ENCODE measurements at places on chromosomes 2 and 18. TPM values are rescaled to one million over a fixed set of nuclear protein-coding genes. Genes with fewer than 3 reads are reported as not detected.
A peak's percentile ranks its signal among the peaks of the same experiment; 100 is the strongest.

Gene GALNT14
- 26.1 TPM for total RNA-seq

Gene RNF149
- 66.0 TPM for total RNA-seq

Gene GAREM2
- 0.35 TPM for total RNA-seq

Gene APCDD1
- total RNA-seq = 18.2 TPM

Gene DYNAP
- not detected for total RNA-seq

Gene DARS1
- 75.9 TPM for total RNA-seq

GRCh38 chr2:105255979-105256378 lies 14.4 kb downstream of the GPR45 start:
- H3K27me3 ChIP-seq = no peaks in the 10 kb centered on the region
- DNase-seq = no peak
- H3K4me1 ChIP-seq = no peaks in the 10 kb centered on the region
- no peak overlapping the region for H3K27ac ChIP-seq
- no peaks in the 10 kb centered on the region for H3K36me3 ChIP-seq

DNA sequence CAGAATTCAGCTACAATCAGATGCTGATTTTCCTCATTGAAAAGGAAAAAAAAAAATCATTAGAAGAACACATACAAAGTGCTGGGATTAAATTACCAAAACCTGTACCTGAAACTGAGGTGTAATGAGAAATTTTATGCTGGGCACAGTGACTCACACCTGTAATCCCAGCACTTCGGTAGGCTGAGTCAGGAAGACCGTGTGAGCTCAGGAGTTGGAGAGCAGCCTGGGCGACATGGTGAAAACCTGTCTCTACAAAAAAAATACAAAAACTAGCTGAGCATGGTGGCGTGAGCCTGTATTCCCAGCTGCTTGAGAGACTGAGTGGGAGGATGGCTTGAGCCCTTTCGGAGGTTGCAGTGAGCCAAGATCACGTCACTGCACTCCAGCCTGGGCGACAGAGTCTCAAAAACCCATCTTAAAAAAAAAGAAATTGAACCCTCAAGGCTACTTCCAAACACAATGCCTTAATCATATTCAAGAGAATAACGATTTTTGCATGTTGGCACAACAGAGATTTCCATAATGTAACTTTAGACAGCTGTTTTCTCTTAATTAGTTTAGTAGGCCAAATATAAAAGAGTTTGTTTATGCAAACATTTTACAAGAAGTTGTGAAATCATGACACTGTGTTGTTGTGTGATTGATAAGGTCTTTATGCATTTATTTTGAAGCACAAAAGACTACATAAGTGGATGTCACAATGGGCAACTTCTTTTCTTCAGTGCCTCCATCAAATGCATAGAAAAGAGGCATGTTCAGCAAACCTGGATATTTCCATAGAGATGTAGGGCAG lies 63.9 kb downstream of the FAM161A start:
- H3K4me3 ChIP-seq = no peak overlapping the region
- H3K4me1 ChIP-seq = no peaks in the 10 kb centered on the region
- DNase-seq = no peak

DNA sequence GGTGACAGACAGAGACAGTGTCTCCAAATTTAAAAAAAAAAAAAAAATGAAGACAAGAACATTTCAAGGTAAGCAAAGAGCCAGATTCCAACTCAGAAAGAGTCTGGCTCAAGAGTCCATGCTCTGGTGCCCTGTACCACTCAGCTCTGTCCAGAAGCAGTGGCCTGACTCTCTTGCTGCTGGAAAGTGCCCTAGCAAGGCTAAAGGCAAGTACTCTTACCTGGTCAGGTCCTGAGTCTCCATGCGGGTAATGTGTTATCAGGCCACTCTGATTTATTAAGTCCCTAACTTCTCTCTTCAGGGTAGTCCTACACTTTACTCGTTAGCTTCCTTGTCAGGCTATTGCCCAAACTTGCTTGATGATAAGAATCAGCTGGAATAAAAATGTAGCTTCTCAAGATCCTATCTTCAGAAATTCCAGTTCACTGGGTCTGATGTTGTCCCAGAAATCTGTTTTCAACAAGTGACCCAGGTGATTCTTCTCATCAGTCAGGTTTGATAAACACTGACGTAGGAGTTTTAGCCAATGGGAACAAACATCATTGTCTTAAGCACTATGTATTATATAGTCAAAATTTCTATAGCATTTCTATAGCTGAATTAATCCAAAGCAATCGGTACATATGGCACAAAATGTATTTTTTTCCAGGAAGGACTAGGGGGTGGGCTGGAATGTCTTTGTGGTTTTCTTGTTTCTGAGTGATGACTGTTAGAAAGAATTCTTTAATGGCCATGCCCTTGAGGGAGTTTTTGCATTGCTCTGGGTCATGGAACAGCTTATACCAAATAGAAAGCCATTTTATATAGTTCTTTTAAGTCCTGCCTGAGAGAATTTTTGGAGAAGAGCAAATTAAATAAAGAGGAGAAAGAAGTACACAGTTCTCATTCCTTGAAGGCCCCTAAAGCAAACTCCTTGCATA lies 139.9 kb upstream of the DNMT3A start:
- DNase-seq = no peak
- no peaks in the 10 kb centered on the region for H3K27me3 ChIP-seq
- no peak overlapping the region for H3K27ac ChIP-seq
- H3K4me1 ChIP-seq = peaks cover 12% of the 10 kb centered on the region
- no peaks in the 10 kb centered on the region for H3K36me3 ChIP-seq
- H3K4me3 ChIP-seq = no peak overlapping the region

GRCh38 chr2:102159295-102159694 lies 16.7 kb downstream of the IL1R1 start:
- no peaks in the 10 kb centered on the region for H3K4me1 ChIP-seq
- no peaks in the 10 kb centered on the region for H3K36me3 ChIP-seq
- no peaks in the 10 kb centered on the region for H3K27me3 ChIP-seq
- no peak overlapping the region for H3K4me3 ChIP-seq

DNA sequence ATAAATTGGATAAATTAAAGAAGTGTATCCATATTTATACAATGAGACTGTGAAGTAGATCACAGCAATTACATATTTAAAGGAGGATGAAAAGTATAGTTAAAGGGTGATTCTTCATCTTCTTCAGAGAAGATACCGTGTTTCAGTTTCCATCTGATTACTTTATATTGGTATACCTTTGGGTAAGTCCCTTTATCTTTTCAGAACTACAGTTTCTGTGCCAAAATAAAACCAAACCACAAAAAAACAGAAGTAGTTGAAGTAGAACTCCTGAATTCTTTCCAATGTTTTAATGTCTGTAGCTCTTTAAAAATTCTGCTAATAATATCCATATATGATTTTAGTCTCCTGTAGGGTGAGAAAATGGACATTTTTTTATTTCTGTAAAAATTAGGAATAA lies 231.2 kb upstream of the LINC00305 start:
- no peak overlapping the region for H3K4me3 ChIP-seq
- no peaks in the 10 kb centered on the region for H3K36me3 ChIP-seq
- H3K4me1 ChIP-seq = no peaks in the 10 kb centered on the region

GRCh38 chr2:64613276-64613675 lies 40.4 kb downstream of the SERTAD2 start:
- no peak overlapping the region for H3K27ac ChIP-seq
- no peaks in the 10 kb centered on the region for H3K4me1 ChIP-seq
- H3K4me3 ChIP-seq = no peak overlapping the region

DNA sequence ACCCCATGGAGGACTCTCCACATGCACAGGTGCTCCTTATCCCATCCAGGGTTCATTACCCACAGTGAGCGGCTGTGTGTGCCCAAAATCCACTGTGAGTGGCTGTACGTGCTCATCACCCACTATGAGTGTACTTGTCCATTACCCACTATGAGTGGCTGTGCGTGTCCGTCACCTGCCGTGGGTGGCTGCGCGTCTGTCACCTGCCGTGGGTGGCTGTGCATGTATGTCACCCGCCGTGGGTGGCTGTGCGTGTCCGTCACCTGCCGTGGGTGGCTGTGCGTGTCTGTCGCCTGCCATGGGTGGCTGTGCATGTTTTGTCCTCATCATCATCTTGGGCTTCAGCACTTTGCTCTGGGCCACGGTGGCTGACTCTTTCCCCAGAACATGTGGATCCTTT lies 78.6 kb upstream of the FN1 start:
- no peak for DNase-seq
- no peaks in the 10 kb centered on the region for H3K27me3 ChIP-seq
- no peaks in the 10 kb centered on the region for H3K36me3 ChIP-seq

- no peaks in the 10 kb centered on the region for H3K36me3 ChIP-seq
- no peaks in the 10 kb centered on the region for H3K4me1 ChIP-seq
- no peaks in the 10 kb centered on the region for H3K27me3 ChIP-seq
- no peak for DNase-seq
- H3K4me3 ChIP-seq = no peak overlapping the region
Measured at GRCh38 chr2:71596011-71596410, 142.7 kb downstream of the DYSF start.

DNA sequence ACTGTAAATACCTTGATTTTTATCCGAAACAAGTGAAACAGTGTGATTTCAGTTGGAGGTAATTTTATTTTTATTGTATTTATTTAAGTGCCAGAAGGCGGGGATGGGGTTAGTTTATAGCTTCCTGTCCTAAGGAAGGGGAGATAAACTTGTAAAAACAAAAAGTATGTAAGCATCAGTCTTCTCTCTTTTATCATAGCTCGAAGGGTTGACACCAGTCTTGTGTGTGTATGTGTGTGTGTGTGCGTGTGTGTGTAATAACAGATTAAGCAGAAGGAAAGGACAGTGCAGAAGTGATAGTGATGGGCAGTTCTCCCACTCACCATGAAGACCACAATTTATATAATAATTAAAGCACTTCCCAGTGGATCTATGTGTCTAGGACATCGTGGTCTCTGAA lies 793.3 kb downstream of the PLCL1 start:
- H3K36me3 ChIP-seq = no peaks in the 10 kb centered on the region
- H3K4me3 ChIP-seq = no peak overlapping the region
- no peaks in the 10 kb centered on the region for H3K27me3 ChIP-seq
- no peak overlapping the region for H3K27ac ChIP-seq
- H3K4me1 ChIP-seq = no peaks in the 10 kb centered on the region
- no peak for DNase-seq

DNA sequence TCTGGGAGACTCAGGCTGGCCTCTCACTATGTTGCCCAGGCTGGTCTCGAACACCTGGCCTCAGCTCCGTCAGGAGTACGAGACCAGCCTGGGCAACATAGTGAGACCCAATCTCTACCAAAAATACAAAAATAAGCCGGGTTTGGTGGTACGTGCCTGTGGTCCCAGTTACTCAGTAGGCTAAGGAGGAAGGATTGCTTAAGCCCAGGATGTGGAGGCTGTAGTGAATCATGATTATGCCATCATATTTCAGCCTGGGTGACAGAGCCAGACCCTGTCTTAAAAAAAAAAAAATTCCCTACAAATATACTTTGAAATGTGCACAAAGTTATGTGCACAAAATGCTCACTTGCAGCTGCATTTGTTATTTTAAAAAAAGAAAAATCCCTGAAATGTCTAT lies 26.3 kb upstream of the AGAP1 start:
- no peaks in the 10 kb centered on the region for H3K27me3 ChIP-seq
- DNase-seq = no peak
- H3K27ac ChIP-seq = no peak overlapping the region
- H3K4me3 ChIP-seq = no peak overlapping the region
- no peaks in the 10 kb centered on the region for H3K36me3 ChIP-seq

DNA sequence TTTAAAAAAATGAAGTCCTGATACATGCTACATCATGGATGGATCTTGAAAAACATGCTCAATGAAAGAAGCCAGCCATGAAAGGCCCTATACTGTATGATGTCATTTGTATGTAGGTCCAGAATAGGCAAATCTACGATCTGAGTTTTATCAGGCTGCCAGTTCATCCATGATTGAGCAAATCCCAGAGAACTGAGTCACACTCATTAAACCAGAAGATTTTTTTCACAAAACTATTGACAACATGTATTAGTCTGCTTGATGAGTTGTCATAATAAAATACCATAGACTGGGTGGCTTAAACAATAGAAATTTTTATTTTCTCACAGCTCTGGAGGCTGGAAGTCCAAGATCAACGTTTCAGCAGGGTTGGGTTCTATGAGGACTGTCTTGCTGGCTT lies 130.7 kb downstream of the MREG start:
- H3K4me1 ChIP-seq = no peaks in the 10 kb centered on the region
- H3K27me3 ChIP-seq = no peaks in the 10 kb centered on the region
- no peak overlapping the region for H3K27ac ChIP-seq

- H3K36me3 ChIP-seq = no peaks in the 10 kb centered on the region
- no peak overlapping the region for H3K4me3 ChIP-seq
- H3K27ac ChIP-seq = no peak overlapping the region
- no peak for DNase-seq
Measured at GRCh38 chr18:50992351-50992762, 24.5 kb downstream of the ELAC1 start.

- H3K27me3 ChIP-seq = no peaks in the 10 kb centered on the region
- H3K36me3 ChIP-seq = no peaks in the 10 kb centered on the region
- H3K4me1 ChIP-seq = no peaks in the 10 kb centered on the region
- no peak overlapping the region for H3K4me3 ChIP-seq
- DNase-seq = no peak
Measured at GRCh38 chr2:45911538-45911937, 260.1 kb downstream of the PRKCE start.

DNA sequence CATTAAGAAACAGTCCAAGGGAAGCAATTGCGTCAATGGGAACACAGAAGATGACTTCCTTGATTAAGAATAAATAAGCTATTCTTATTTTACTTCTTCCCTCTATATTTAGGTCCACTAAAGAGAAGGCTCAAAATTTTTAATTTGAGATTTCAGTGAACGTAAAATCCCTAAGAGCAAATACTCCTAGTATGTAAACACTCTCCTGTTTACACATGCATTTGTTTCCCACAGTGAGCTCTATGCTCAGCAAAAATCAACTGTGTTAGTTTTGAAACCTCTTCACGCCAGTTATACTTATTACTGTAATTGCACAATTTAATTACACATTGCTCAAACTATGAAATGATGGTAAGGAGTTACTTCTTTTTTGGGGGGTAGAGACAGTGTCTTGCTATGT lies 8.8 kb downstream of the SLC39A6 start:
- no peaks in the 10 kb centered on the region for H3K27me3 ChIP-seq
- no peak overlapping the region for H3K4me3 ChIP-seq
- H3K27ac ChIP-seq = no peak overlapping the region
- DNase-seq = no peak

DNA sequence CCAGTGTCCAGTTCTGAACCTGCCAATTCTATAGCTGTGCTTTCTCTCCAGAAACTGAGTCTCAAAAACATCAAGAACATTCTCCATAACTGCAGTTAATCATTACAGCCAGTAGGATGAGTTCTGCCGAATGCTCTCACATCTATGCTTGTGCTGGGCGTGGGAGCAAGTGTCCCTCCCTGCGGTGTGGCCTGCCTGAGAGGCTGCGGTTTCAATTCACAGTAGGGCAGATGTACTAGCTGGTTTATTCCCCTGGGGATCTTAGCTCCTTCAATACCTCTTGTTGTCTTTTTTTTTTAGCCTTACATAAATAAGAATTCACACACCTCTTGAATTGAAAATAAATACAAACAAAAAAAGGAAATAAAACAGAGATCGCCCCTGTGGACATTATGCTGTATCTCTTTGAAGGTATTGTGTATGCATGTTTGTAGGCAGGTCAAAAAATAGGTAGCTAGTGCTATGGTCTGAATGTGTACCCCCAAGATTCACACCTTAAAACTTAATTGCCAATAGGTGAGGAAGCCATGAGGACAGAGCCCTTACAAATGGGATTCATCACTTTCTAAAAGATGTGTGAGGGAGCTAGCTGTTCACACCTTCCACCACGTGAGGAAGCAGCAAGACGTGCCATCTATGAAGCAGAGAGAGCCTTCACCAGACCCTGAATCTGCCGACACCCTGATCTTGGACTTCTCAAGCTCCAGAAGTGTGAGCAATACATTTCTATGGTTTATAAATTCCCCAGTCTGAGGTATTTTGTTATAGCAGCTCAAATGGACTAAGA lies 74.3 kb downstream of the BCL2L11 start:
- H3K4me3 ChIP-seq = no peak overlapping the region
- H3K4me1 ChIP-seq = no peaks in the 10 kb centered on the region
- no peak overlapping the region for H3K27ac ChIP-seq
- peak; percentile 61 for DNase-seq
- no peaks in the 10 kb centered on the region for H3K36me3 ChIP-seq
- H3K27me3 ChIP-seq = no peaks in the 10 kb centered on the region
